ENCODE measurements at places on chromosomes 12 and 14.

- H3K27me3 ChIP-seq: no peaks in the 10 kb centered on the region
- DNase-seq: no peak
- peak overlapping the region; percentile 60 for H3K4me3 ChIP-seq
- H3K4me1 ChIP-seq: no peaks in the 10 kb centered on the region
- no peaks in the 10 kb centered on the region for H3K36me3 ChIP-seq
Measured at GRCh38 chr12:76878099-76878898, 520 bp downstream of the CSRP2 start.

- H3K36me3 ChIP-seq: peaks cover 18% of the 10 kb centered on the region
- no peak overlapping the region for H3K27ac ChIP-seq
- no peaks in the 10 kb centered on the region for H3K27me3 ChIP-seq
- H3K4me1 ChIP-seq: no peaks in the 10 kb centered on the region
- DNase-seq: no peak
Measured at GRCh38 chr12:22530-23201, 43.9 kb upstream of the IQSEC3 start.

DNA sequence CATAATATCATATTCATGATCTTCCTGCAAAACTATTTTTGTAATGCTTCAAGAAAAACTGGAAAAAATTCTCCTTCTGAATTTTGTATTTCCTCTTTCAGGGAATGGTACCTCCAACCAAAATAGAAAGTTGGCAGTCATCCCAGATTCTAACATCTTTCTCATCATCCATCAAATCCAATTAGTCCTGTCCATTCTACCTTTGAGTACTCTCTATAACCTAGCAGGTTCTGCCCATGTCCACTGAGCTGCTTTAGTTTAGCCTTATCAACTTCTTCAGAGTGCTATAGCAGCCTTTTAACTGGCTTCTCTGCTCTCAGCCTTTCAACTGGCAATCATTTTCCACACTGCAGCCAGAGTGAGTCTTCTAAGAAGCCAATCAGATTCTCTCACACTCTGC is 236.2 kb downstream of the AKAP6 start:
- peaks cover 12% of the 10 kb centered on the region for H3K4me1 ChIP-seq
- H3K27me3 ChIP-seq: no peaks in the 10 kb centered on the region
- H3K27ac ChIP-seq: no peak overlapping the region
- DNase-seq: no peak

- peaks cover 9% of the 10 kb centered on the region for H3K36me3 ChIP-seq
- H3K4me1 ChIP-seq: no peaks in the 10 kb centered on the region
- no peak for DNase-seq
- H3K27ac ChIP-seq: no peak overlapping the region
Measured at GRCh38 chr12:32854716-32855115, 41.9 kb downstream of the PKP2 start.

- no peaks in the 10 kb centered on the region for H3K36me3 ChIP-seq
- no peak overlapping the region for H3K4me3 ChIP-seq
- DNase-seq: no peak
- no peak overlapping the region for H3K27ac ChIP-seq
Measured at GRCh38 chr12:39173726-39174125, 268.3 kb upstream of the CPNE8 start.

- no peaks in the 10 kb centered on the region for H3K4me1 ChIP-seq
- H3K4me3 ChIP-seq: no peak overlapping the region
- no peak for DNase-seq
- H3K36me3 ChIP-seq: no peaks in the 10 kb centered on the region
- no peak overlapping the region for H3K27ac ChIP-seq
Measured at GRCh38 chr14:76446921-76447320, 71.0 kb downstream of the ESRRB start.

GRCh38 chr12:559906-560455 is 100.2 kb downstream of the B4GALNT3 start:
- no peaks in the 10 kb centered on the region for H3K4me1 ChIP-seq
- no peak overlapping the region for H3K27ac ChIP-seq
- no peaks in the 10 kb centered on the region for H3K36me3 ChIP-seq
- no peaks in the 10 kb centered on the region for H3K27me3 ChIP-seq
- no peak for DNase-seq

DNA sequence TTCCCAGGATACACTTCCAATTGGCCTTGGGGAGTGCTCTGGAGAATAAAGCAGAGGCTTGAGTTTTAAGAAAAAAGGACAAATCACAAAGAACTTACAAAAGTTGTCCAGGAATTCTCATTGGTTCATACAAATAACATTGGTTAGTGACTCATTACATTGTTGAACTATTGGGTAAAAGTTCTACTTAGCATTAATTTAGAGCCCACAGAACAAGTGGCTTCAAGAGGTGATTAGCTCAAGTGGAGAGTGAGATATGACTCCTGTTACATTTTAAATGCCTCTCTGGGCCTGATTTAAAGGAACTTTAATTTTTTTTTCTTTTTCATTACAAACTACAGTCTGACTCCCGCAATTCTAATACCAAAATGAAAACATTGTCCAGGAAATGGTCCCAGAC is 72.9 kb downstream of the ASCL4 start:
- no peaks in the 10 kb centered on the region for H3K36me3 ChIP-seq
- no peaks in the 10 kb centered on the region for H3K27me3 ChIP-seq
- no peak for DNase-seq
- no peak overlapping the region for H3K4me3 ChIP-seq

DNA sequence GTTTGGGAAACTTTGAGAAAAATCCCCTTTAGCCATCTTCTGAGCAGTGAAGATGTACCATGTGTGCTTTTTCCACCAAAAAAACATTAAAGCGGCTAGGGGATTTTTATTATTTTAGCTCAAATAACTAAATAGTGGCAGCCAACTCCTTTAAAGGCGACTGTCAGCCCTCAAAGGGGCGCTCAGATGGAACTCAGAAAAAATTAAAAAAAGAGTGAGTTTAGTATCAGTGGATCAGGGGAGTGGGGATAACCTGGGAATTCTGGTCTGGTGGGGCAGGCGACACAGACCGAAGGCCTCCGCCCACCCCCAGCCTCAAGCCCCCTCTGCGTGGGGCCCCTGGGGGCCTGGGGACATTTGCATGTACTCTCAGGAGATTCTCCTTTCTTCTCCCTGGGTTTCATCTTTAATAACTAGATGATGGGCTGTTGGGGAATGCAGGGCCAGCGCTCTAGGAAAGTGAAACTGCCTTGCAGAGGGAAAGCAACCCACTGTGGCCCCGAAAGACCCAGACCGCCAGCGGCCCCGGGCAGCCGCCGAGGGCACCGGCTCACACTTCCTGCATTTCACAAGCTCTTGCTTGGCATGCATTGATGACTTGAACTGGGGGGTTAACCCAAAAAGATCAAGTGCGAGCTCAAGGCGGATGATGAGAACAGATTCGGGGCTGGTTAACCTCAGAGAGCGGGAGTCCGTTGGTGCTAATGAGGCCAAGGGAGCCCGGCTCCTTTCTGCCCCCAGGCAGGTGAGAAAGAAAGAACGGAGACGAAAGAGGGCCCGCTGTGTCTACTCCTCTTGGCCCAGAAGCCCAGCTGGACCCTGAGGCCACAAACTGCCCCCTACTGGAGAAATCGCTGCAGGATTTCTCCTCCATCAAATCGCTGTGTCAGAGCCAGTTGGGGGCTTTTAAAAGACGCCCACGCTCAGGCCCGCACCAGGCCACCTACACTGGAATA is 7.3 kb upstream of the BATF start:
- H3K27ac ChIP-seq: peak overlapping the region; percentile 47
- peak overlapping the region; percentile 41 for H3K4me3 ChIP-seq
- no peaks in the 10 kb centered on the region for H3K4me1 ChIP-seq
- no peaks in the 10 kb centered on the region for H3K36me3 ChIP-seq
- no peaks in the 10 kb centered on the region for H3K27me3 ChIP-seq
- DNase-seq: no peak

GRCh38 chr12:53995378-53996239 is 4.4 kb upstream of the HOXC9 start:
- no peak for DNase-seq
- peak overlapping the region; percentile 66 for H3K27ac ChIP-seq
- peaks cover 16% of the 10 kb centered on the region for H3K4me1 ChIP-seq
- no peaks in the 10 kb centered on the region for H3K27me3 ChIP-seq
- H3K36me3 ChIP-seq: no peaks in the 10 kb centered on the region

GRCh38 chr14:100824091-100824551 is 1.8 kb upstream of the MEG3 start:
- H3K4me1 ChIP-seq: no peaks in the 10 kb centered on the region
- H3K4me3 ChIP-seq: no peak overlapping the region
- H3K36me3 ChIP-seq: no peaks in the 10 kb centered on the region
- no peak overlapping the region for H3K27ac ChIP-seq
- peak; percentile 51 for DNase-seq

GRCh38 chr12:55721601-55722213 is 1.5 kb downstream of the RDH5 start:
- H3K4me3 ChIP-seq: no peak overlapping the region
- no peak for DNase-seq
- no peaks in the 10 kb centered on the region for H3K27me3 ChIP-seq
- H3K4me1 ChIP-seq: peaks cover 7% of the 10 kb centered on the region

- H3K36me3 ChIP-seq: no peaks in the 10 kb centered on the region
- H3K4me3 ChIP-seq: no peak overlapping the region
- no peaks in the 10 kb centered on the region for H3K27me3 ChIP-seq
Measured at GRCh38 chr14:33555710-33556350, 395.0 kb downstream of the EGLN3 start.

GRCh38 chr14:95522116-95522515 is 5.7 kb upstream of the SYNE3 start:
- DNase-seq: no peak
- peaks cover 66% of the 10 kb centered on the region for H3K4me1 ChIP-seq
- H3K27ac ChIP-seq: no peak overlapping the region

DNA sequence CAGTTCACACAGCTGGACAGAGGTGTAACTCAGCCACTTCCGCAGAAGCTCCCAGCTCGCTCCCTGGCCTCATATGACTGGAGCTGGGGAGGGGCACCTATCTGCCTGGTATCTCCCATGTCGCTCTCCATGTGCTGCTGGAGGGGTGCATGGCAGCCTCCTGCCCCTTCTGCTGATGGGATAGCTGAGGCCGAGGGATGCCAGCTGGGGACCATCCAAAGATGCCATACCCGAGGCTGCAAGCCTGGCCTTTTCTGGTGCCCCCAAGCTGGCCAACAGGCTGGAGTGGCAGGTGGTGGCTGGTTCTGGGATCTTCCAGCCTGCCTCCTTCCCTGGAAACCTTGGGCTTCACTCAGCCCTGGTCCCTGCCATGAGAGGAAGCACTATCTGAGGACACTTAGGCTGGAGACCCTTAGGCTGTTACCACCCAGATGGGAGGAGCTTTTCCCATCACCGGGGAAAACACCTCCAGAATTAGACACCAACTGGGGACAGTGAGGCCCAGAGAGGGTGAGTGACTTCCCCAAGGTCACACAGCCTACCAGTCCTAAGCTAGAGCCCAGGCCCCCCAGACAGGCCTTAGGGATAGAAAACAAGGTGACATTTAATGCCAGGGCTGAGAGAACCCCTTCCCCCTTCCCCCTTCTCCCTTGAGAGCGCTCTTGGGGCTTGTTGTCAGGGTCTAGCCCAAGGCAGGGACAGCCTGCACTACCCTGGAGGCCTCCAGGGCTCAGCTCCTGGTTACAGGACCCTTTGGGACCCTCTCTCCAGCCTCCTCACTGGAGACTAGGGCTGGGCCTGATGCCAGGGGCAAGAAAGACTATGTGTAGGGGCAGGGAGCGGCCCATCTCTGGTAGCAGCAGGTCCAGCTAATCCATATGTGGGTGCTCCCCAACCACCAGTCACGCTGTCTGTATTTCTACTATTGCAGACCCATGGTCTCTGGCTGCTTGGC is 7.1 kb downstream of the DTX1 start:
- no peaks in the 10 kb centered on the region for H3K27me3 ChIP-seq
- DNase-seq: no peak
- H3K4me3 ChIP-seq: no peak overlapping the region
- H3K4me1 ChIP-seq: no peaks in the 10 kb centered on the region
- no peaks in the 10 kb centered on the region for H3K36me3 ChIP-seq

DNA sequence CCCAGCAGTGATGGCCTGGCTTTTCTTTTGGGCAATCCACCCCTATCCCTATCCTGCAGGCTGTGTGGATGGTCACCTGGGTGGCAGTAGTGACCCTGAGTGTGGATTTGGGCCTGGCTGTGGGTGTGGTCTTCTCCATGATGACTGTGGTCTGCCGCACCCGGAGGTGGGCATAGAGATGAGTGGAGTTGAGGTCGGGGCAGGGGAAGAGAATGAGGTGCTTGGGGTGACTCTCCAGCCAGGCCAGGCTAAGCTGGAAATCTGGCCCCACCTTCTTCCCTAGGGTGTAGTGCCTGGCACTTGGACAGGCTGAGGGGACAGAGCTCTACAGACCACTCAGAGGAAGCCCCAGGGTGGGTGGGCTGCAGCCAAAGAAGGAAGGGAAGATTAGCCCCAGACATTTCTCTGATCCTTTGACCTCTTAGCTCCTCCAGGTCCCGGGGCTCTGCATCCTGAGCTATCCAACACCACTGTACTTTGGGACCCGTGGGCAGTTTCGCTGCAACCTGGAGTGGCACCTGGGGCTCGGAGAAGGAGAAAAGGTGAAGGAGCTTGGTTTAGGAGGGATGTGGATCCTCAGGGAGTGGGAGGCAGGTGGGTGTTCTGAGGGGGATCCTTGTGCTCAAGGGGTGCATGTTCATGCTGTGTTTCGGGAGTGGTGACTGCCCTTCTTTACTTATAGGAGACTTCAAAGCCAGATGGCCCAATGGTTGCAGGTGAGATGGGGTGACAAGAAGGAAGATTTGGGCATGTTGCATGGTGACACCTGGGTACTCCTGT is 8.4 kb downstream of the B4GALNT1 start:
- no peak overlapping the region for H3K4me3 ChIP-seq
- peaks cover 35% of the 10 kb centered on the region for H3K27me3 ChIP-seq
- peaks cover 20% of the 10 kb centered on the region for H3K4me1 ChIP-seq
- no peaks in the 10 kb centered on the region for H3K36me3 ChIP-seq
- H3K27ac ChIP-seq: no peak overlapping the region

- H3K36me3 ChIP-seq: no peaks in the 10 kb centered on the region
- no peaks in the 10 kb centered on the region for H3K27me3 ChIP-seq
- DNase-seq: no peak
- H3K4me3 ChIP-seq: no peak overlapping the region
Measured at GRCh38 chr14:82626156-82627066, 1092.8 kb upstream of the SEL1L start.

GRCh38 chr14:104707608-104708595 is 16.1 kb upstream of the ADSS1 start:
- peaks cover 9% of the 10 kb centered on the region for H3K4me1 ChIP-seq
- DNase-seq: no peak
- H3K36me3 ChIP-seq: peaks cover 2% of the 10 kb centered on the region
- H3K27ac ChIP-seq: no peak overlapping the region
- no peak overlapping the region for H3K4me3 ChIP-seq

GRCh38 chr12:99024191-99024590 is 379.1 kb downstream of the APAF1 start:
- no peaks in the 10 kb centered on the region for H3K4me1 ChIP-seq
- H3K27me3 ChIP-seq: no peaks in the 10 kb centered on the region
- no peak for DNase-seq
- no peaks in the 10 kb centered on the region for H3K36me3 ChIP-seq

DNA sequence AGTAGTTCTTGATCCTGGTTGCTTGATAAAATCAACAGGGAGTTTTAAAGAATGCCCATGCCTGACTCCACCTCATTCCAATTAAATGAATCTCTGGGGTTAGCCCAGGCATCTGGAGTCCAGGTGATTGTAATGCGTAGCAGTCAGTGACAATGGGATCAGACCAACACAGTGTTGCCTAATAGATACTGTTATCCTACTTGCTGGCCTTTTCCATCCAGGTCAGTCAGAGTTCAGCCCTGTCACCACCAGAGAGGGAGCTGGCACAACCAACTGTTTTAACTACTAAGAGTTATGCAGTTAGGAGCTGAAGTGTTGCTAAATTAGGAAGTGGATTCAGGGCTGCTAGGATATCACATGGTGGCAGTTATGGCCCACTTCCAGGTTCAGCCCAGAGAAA is 107.1 kb downstream of the GPR135 start:
- H3K4me1 ChIP-seq: no peaks in the 10 kb centered on the region
- no peak overlapping the region for H3K27ac ChIP-seq
- no peak for DNase-seq
- H3K36me3 ChIP-seq: no peaks in the 10 kb centered on the region

Data from Peyer's patch (tissue), 4 donors.